ENCODE measurements at places on chromosomes 6 and 20.

DNA sequence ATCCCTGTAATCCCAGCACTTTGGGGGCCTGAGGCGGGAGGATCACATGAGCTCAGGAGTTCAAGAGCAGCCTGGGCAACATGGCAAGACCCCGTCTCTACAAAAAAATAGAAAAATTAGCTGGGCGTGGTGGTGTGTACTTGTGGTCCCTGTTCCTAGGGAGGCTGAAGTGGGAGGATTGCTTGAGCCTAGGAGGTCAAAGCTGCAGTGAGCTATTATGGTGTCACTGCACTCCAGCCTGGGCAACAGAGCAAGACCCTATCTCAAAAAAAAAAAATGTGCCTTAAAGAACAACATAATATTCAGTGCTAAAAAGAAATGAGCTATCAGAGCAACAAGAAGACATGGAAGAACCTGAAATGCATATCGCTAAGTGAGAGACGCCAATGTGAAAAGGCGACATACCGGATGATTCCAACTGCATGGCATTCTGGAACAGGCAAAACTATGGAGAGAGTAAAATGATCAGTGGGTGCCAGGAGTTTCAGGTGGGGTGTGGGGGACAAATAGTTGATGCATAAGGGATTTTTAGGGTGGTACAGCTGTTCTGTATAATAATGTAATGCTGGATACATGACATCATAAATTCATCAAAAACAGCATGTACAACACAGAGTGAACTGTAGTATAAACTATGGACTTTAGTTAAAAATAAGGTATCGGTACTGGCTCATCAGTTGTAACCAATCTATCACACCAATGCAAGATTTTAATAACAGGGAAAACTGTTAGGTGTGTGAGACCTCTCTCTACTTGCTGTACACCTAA lies 80.8 kb downstream of the GMPR start:
- H3K36me3 ChIP-seq, result peaks cover 5% of the 10 kb centered on the region
- H3K4me1 ChIP-seq, result peaks cover 24% of the 10 kb centered on the region
- no peak overlapping the region for H3K4me3 ChIP-seq
- H3K27ac ChIP-seq, result no peak overlapping the region

DNA sequence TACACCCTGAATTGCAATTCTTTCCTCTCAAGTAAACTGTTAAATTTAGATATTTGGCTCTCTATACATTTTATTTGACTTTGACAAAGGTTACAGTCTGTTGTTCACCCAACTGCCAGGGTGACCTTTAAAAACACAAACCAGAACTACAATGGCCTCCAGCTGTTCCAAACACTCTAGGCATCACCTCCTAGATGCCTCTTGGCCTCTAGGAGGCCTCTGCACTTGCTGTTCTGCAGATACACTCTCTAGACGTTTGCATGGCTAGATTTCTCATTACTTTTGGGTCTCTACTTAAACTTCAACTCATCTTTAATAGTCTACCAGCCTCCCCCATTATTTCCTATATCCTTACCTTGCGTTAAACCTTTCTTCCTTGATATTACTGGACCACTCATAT lies 102.8 kb upstream of the BEND3 start:
- no peaks in the 10 kb centered on the region for H3K36me3 ChIP-seq
- H3K4me1 ChIP-seq, result no peaks in the 10 kb centered on the region
- H3K27ac ChIP-seq, result no peak overlapping the region
- no peak for DNase-seq
- H3K4me3 ChIP-seq, result no peak overlapping the region
- no peaks in the 10 kb centered on the region for H3K27me3 ChIP-seq

DNA sequence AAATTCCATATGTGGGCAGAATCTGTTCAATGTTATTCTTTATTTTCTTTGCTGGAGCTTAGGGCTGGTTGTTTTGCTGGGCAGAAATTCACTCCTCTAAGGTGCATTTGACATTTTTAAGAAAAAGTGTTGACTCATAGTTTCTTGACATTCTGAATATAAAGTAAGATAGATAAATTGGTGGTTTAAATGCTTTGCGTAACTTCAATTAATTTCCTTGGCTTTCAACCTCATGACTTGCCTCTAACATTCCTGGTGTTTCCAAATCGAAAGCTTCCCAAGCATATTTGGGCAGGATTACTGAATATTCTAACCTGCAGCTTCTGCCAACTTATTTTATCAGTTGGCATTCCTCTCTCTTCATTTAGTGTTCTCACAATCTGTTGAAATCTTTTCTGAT lies 718.7 kb upstream of the ADGRB3 start:
- no peak overlapping the region for H3K4me3 ChIP-seq
- no peaks in the 10 kb centered on the region for H3K4me1 ChIP-seq
- no peaks in the 10 kb centered on the region for H3K27me3 ChIP-seq

- H3K4me3 ChIP-seq, result no peak overlapping the region
- H3K4me1 ChIP-seq, result peaks cover 7% of the 10 kb centered on the region
- DNase-seq, result no peak
Observed at GRCh38 chr6:18897350-18897749, 510.2 kb downstream of the RNF144B start.

DNA sequence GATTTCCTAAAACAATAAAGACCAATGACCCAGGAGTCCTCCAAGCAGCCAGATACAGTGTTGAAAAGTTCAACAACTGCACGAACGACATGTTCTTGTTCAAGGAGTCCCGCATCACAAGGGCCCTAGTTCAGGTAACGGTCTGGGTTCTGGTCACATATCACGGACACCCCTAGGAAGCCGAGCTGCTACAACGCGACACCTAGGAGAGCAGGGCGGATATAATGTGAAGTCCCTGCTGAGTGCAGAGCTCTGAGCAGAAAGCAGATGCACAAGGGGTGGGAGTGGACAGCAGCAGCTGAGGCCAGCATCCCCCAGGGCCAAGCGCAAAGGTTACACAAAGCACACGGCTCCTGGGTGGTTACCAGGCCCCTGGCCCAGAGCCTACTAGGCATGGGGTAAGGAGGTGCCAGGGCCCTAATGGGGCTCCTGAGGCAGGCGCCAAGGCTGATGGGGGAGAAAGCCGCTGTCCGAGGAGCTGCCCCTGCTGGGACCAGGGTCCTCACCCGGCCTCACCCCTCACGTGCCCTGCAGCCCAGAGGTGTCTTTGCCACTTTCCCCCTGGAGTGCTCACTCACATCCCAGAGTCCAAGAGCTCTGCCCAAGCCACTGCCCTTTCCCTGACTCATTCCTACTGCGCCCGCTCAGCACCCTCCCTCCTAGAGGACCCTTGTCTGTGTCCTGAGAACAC lies 8.4 kb downstream of the CST7 start:
- DNase-seq, result peak; percentile 48
- H3K27ac ChIP-seq, result no peak overlapping the region
- H3K27me3 ChIP-seq, result no peaks in the 10 kb centered on the region
- H3K36me3 ChIP-seq, result peaks cover 3% of the 10 kb centered on the region
- no peaks in the 10 kb centered on the region for H3K4me1 ChIP-seq

GRCh38 chr20:31698803-31699718 lies 23.6 kb downstream of the BCL2L1 start:
- peak overlapping the region; percentile 97 for H3K27ac ChIP-seq
- H3K4me3 ChIP-seq, result peak overlapping the region; percentile 66
- no peaks in the 10 kb centered on the region for H3K27me3 ChIP-seq
- peaks cover 46% of the 10 kb centered on the region for H3K36me3 ChIP-seq
- peaks cover 24% of the 10 kb centered on the region for H3K4me1 ChIP-seq
- no peak for DNase-seq

DNA sequence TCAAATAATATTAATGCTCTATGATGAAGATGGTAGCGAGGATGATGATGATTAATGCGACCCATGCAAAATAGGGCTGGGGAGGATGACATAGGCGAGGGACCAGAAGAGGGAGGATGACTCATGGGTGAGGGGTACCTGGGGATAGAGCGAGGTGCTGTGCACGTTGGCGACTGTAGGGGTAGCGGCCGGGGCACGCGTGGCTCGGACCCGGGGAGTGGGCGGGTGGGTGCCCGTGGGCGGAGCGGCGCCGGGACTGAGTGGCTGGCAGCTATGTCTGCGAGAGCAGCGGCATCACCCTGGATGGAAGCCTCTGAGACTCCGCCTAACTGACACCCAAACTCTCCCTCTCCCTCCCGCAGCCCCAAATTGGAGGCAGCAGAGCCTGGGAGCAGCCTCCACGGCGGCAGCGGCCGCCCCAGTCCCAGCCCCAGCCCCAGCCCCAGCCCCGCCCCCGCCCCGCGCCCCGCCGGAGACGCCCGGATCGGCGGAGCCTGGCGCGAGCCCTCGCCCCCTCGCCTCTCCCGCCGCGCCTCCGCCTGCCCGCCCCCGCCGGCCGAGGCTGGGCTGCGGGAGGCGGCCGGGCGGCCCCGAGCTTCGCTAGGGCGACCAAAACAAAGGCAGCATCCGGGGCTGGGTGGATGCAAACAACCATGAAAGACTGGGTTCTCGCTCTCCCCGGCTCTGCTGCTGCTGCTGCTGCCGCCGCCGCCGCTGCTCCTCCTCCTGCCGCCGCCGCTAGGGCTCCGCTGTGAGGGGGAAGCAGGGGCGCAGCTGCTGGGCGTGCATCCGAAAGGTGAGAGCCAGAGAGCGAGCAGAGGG lies at the start of gene RIMS1:
RIMS1 (plus strand) TSS at position 367 of the 822 bp plus-strand sequence. CDS start 474 bp downstream, outside the sequence.
- peak within 1 kb of the TSS; percentile 90 for H3K4me3 ChIP-seq
- peak; percentile 72 for DNase-seq
- H3K27me3 ChIP-seq, result peaks cover 73% of the 10 kb centered on the region
- H3K27ac ChIP-seq, result no peak within 1 kb of the TSS
- no peaks in the 10 kb centered on the region for H3K4me1 ChIP-seq
- H3K36me3 ChIP-seq, result no peaks in the 10 kb centered on the region

DNA sequence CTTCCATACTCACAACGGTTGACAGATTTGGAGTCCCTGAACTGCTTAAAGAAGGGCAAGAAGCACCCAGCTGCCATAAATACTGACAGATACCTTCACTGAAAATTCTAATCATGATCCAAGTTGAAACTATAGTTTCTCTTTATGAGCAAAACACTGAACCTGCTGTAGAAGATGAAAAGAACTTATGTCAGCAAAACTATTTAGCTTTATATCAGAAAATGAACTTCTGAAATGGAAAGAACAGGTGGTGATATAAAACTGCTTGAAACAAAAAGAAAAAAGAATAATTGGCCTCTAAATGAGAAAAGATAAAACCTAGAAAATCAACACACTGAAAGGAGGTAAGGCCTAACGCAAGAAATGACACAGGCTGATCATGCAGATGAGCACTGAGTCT lies 72.4 kb downstream of the HACE1 start:
- no peak overlapping the region for H3K4me3 ChIP-seq
- no peak overlapping the region for H3K27ac ChIP-seq
- H3K4me1 ChIP-seq, result peaks cover 26% of the 10 kb centered on the region
- DNase-seq, result no peak

DNA sequence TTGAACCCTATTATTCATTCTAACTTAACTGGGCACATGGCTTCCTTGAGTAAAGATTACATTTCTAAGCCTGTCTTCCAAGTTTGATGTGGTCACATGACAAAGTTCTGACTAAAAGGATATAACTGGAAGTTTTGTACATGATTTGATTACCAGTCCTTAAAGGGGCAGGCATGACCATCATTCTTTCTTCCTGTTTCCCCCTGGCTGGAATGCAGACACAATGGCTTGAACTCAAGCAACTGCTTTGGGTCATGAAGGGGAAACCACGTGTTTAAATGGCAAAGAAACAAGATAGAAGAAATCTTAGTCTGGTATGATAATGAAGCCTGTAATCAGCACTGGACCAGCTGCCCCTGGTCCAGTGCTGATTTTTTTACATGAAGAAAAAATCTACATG lies 15.6 kb upstream of the SHLD1 start:
- peaks cover 10% of the 10 kb centered on the region for H3K27me3 ChIP-seq
- no peak overlapping the region for H3K4me3 ChIP-seq
- H3K36me3 ChIP-seq, result no peaks in the 10 kb centered on the region
- no peaks in the 10 kb centered on the region for H3K4me1 ChIP-seq

DNA sequence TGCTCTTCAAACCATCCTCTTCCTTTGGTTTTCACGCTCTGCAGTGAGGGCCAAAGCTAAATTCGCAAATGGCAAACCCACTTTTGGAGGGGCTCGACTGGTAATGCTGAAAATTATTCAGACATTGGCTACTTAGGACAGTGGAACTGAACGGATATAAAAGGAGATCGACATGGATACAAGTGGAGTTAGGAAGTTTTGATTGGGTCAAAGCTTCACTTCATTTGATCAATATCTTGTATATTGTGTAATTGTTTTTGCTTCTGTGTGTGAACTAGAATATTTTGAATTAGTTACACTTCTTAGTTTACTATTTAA lies 1.2 kb downstream of the FAM8A1 start:
- H3K36me3 ChIP-seq, result peaks cover 11% of the 10 kb centered on the region
- H3K4me1 ChIP-seq, result peaks cover 3% of the 10 kb centered on the region
- H3K27ac ChIP-seq, result peak overlapping the region; percentile 74
- peak overlapping the region; percentile 92 for H3K4me3 ChIP-seq
- no peaks in the 10 kb centered on the region for H3K27me3 ChIP-seq

GRCh38 chr6:7414811-7415210 lies 25.2 kb downstream of the RIOK1 start:
- peak overlapping the region; percentile 88 for H3K27ac ChIP-seq
- no peaks in the 10 kb centered on the region for H3K27me3 ChIP-seq
- H3K4me1 ChIP-seq, result peaks cover 23% of the 10 kb centered on the region
- no peak for DNase-seq
- H3K4me3 ChIP-seq, result no peak overlapping the region
- peaks cover 47% of the 10 kb centered on the region for H3K36me3 ChIP-seq

GRCh38 chr6:107070686-107071085 lies 42.7 kb downstream of the MTRES1 start:
- no peaks in the 10 kb centered on the region for H3K4me1 ChIP-seq
- peaks cover 10% of the 10 kb centered on the region for H3K36me3 ChIP-seq
- H3K27ac ChIP-seq, result no peak overlapping the region

GRCh38 chr6:144408161-144408560 lies 123.0 kb downstream of the UTRN start:
- no peak overlapping the region for H3K4me3 ChIP-seq
- no peak for DNase-seq
- peaks cover 9% of the 10 kb centered on the region for H3K4me1 ChIP-seq
- no peaks in the 10 kb centered on the region for H3K27me3 ChIP-seq
- no peak overlapping the region for H3K27ac ChIP-seq

DNA sequence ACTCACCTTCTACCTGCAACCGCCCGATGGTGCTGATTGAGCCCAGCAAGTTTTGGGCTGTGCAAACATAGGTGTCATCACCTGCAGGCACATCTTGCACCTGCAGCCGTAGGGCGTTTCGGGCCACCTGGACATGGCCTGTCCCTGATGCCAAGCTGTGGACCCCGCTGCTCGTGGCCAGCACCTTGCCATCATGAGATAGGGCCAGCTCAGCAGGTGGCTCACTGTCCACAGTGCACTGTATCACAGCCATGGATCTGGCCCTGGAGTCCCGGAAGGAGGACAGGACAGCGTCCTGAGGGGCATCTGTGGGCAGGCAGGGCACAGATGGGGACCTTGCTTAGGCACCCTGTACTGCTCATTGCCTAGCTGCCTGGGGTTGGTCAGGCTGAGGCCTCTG lies 10.1 kb upstream of the ADAM33 start:
- H3K27me3 ChIP-seq, result peaks cover 3% of the 10 kb centered on the region
- H3K27ac ChIP-seq, result no peak overlapping the region
- H3K36me3 ChIP-seq, result no peaks in the 10 kb centered on the region

GRCh38 chr20:31569163-31570020 lies 35.7 kb upstream of the ID1 start:
- H3K27ac ChIP-seq, result peak overlapping the region; percentile 95
- peaks cover 14% of the 10 kb centered on the region for H3K36me3 ChIP-seq
- DNase-seq, result peak; percentile 86
- no peaks in the 10 kb centered on the region for H3K27me3 ChIP-seq
- peak overlapping the region; percentile 51 for H3K4me3 ChIP-seq

Data from type B pancreatic cell (in vitro differentiated cells).